ENCODE measurements at places on chromosomes 11 and 22. TPM values are rescaled to one million over a fixed set of nuclear protein-coding genes. Genes with fewer than 3 reads are reported as not detected.

The FAM180B gene
- total RNA-seq = not detected

The ADM gene
- total RNA-seq = 93.5 TPM

The CHRDL2 gene
- not detected for total RNA-seq

The ANKK1 gene
- total RNA-seq = not detected

The IGSF9B gene
- total RNA-seq = under 0.01 TPM

The VWCE gene
- 1.6 TPM for total RNA-seq

The SDHAF2 gene
- total RNA-seq = 36.8 TPM

The CCDC81 gene
- total RNA-seq = 7.7 TPM

The MRPL16 gene
- total RNA-seq = 24.2 TPM

The UPK3A gene
- not detected for total RNA-seq

The OR10A4 gene
- total RNA-seq = not detected

The IFT27 gene
- total RNA-seq = 24.9 TPM

The SULT4A1 gene
- total RNA-seq = 0.30 TPM

The RAB36 gene
- 3.7 TPM for total RNA-seq

The CHADL gene
- total RNA-seq = 3.0 TPM

The CYTH4 gene
- 0.14 TPM for total RNA-seq

The CECR2 gene
- under 0.01 TPM for total RNA-seq

The MPPED2 gene
- not detected for total RNA-seq

The SYCE3 gene
- not detected for total RNA-seq

The BTG4 gene
- not detected for total RNA-seq

The SMIM38 gene
- 1.0 TPM for total RNA-seq

The MS4A7 gene
- total RNA-seq = not detected
